Pancreas (tissue), 10 donors: ENCODE measurements at places on chromosomes 12 and 14. TPM values are rescaled to one million over a fixed set of nuclear protein-coding genes. Genes with fewer than 3 reads are reported as not detected.

ARMH4 gene
- polyA plus RNA-seq, result 0.11 TPM

DNAJC22 gene
- 4.0 TPM for polyA plus RNA-seq

NRXN3 gene
- polyA plus RNA-seq, result 0.53 TPM

BDKRB1 gene
- 3.0 TPM for polyA plus RNA-seq

SDSL gene
- polyA plus RNA-seq, result 10.4 TPM

MMP19 gene
- polyA plus RNA-seq, result 7.5 TPM

SERPINA3 gene
- 2,934 TPM for polyA plus RNA-seq

SDR9C7 gene
- polyA plus RNA-seq, result not detected

B3GNT4 gene
- polyA plus RNA-seq, result 0.34 TPM

CABP1 gene
- 5.7 TPM for polyA plus RNA-seq

OTX2 gene
- polyA plus RNA-seq, result not detected

DDN gene
- polyA plus RNA-seq, result 0.12 TPM

CLEC9A gene
- not detected for polyA plus RNA-seq

MANSC1 gene
- polyA plus RNA-seq, result 7.0 TPM

LRRIQ1 gene
- polyA plus RNA-seq, result 2.0 TPM

GPN3 gene
- polyA plus RNA-seq, result 6.8 TPM

NTF3 gene
- polyA plus RNA-seq, result 0.63 TPM

ACOT6 gene
- polyA plus RNA-seq, result not detected

MYO1H gene
- 0.07 TPM for polyA plus RNA-seq

PRR4 gene
- polyA plus RNA-seq, result 4.3 TPM

CLEC2A gene
- not detected for polyA plus RNA-seq

SLC6A13 gene
- 0.23 TPM for polyA plus RNA-seq

GTF2H3 gene
- polyA plus RNA-seq, result 2.9 TPM

CFAP54 gene
- polyA plus RNA-seq, result 0.02 TPM

NR4A1 gene
- 76.4 TPM for polyA plus RNA-seq

KLRK1 gene
- polyA plus RNA-seq, result 0.92 TPM

STRAP gene
- 45.0 TPM for polyA plus RNA-seq

APOF gene
- polyA plus RNA-seq, result 0.05 TPM
